SJSA1 (cell line): ENCODE measurements at places on chromosomes 7 and 10.

DNA sequence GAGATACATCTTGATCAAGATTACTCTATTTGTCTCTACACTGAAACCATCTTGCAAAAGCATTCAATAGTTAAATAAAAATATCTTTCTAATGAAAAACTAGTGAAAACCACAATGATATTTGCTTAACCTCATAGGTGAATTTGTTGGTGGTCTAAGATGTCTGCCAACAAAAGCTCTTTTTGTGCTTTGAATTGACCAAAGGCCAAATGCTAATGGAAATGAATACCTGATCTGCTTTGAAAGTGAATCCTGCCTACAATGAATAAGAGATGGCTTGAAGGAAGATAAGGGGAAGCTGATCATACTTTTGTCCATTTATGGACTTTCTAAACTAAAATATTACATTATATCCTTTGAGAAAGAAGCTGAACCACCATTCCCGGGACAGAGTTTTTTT is 228.9 kb upstream of the ETV1 start:
- DNase-seq: no peak

- no peak for DNase-seq
Observed at GRCh38 chr7:17239683-17240521, 58.5 kb upstream of the AHR start.

DNA sequence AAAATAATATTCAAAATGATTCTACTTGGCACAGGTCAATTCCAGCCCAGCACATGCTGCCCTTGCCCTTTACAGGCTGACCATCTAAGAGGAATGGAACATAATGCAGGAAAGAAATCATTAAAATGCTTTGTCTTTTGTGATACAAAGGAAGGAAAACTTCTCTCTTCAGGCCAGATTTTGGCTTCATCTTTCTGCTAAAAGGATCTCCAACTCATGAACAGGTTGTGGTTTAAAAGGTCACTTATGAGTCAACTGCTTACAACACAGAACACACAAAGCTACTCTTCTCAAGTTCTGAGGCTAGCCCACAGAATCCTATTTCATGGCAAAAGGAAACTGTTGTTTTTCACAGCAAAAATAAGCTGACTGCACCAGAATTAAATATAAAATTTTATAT is 197.1 kb downstream of the DOCK4 start:
- DNase-seq: no peak

GRCh38 chr10:55897490-55897921 is 463.6 kb downstream of the ZWINT start:
- no peak for DNase-seq

- DNase-seq: no peak
Observed at GRCh38 chr10:22554461-22555182, 159.8 kb downstream of the PIP4K2A start.

- DNase-seq: no peak
Observed at GRCh38 chr7:129110258-129110981, 34.1 kb upstream of the TSPAN33 start.

DNA sequence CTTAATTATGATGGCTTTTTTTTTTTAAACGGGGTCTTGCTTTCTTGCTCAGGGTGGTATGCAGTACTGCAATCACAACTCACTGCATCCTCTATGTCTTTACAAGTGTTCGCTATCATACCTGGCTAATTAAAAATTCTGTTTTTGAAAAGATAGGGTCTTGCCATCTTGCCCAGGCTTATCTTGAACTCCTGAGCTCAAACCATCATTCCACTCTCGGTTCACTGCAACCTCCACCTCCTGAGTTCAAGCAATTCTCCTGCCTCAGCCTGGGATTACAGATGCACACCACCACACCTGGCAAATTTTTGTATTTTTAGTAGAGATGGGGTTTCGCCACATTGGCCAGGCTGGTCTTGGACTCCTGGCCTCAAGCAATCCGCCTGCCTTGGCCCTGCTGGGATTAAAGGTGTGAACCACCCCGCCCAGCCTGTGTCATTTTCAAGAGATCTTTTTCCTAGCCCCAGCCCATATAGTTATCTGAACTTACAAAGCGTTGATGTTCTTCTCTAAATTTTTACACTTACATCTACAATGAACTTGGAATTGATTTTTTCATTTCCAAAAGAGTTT is 6.0 kb downstream of the HNRNPF start:
- DNase-seq: no peak

- DNase-seq: no peak
Observed at GRCh38 chr10:120076996-120077706, 184.6 kb downstream of the SEC23IP start.

DNA sequence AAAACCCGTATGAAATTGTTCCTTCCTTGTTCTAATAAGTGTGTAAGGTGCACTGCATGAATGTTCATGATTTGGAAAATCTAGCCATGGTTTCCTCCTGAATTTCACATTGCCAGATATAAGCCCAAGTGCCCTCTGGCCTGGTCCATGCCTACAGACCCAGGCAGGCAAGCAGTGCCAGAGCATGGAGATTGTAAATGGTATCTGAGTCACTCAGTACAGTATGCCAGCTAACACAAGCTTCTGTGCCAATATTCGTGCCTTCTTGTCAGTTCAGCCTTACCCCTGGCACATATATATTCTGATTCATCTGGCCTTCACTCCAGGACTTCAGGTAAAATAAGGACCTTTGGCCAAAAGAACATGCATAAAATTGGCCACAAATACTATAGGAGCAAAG is 38.4 kb upstream of the PDE1C start:
- DNase-seq: no peak

DNA sequence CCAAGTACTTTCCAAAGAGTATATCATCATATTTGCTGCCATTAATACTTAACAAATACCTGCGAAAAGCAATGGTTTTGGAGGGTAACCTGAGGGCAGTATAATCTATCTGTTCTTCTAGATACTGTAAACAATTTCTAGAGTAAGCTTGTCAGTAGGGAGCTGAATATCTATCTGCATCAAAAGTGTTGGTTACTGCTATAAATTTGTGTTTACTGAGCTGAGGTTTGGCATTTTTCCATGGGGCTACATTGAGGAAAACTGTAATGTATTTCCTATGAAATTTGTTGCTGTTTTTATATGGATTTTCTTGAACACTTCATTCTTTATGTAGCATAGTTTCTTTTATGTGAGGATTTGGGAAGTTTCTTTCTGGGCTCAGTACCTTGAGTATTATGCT is 913.4 kb downstream of the CNTNAP2 start:
- no peak for DNase-seq

- DNase-seq: no peak
Observed at GRCh38 chr10:96719850-96720421, 378 bp downstream of the PIK3AP1 start.

- peak; percentile 78 for DNase-seq
Observed at GRCh38 chr10:102642736-102643335, 1.4 kb upstream of the TRIM8 start.

DNA sequence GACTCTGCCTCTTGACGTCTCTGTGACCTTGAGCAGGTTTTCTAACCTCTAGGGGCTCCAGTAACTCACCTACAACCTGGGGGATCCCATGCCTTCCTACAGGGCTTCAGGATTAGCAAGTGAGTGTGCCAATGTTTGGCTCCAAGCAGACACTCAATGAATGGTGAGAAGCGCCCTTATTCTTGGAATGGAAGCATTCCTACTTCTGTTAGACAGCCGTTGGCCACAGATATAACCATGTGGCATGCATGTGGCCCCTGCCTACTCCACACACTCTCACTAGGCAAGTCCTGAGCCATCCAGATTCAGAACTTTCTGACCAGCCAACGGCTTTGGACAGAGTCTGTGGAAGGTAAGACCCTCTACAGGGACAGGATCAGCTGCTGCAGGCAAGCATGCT is 108.9 kb upstream of the LYZL2 start:
- DNase-seq: no peak

DNA sequence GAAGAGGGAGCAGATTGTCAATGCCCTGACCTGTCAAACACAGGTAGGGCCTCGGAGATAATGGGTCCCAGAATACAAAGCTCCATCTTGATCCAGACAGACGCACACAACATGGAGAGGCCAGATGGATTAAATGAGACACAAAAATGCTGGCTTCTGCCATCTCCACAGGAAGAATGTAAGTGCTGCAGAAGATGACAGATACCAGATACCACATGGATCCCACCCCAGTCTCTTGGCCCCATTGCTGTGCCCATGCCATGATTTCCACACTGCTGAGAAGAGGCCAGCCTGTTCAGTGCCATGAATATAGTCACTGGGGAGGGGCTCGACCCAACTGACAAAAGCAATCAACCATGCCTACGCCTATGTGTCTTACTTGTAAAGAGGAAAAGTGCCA is 487.9 kb downstream of the PARD3 start:
- DNase-seq: no peak

DNA sequence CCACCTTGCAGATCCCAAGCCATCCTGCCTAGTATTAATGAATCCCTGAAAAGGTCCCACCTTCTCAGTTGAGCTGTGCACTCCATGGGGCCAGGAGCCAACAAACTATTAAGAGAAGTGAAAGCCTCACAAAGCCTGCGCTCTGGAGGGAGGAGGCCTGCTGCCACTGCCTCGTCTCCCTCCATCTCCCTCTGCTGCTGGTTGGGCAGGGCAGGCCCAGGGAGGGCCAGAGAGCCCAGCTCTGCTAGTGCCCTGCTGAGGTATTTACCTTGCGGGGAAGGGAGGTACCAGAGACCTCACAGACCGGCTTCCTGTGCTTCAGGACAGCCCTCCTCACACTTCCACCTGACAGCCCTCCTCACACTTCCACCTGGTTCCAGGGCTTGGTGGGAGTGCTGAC is 171.5 kb downstream of the SH3PXD2A start:
- DNase-seq: no peak

DNA sequence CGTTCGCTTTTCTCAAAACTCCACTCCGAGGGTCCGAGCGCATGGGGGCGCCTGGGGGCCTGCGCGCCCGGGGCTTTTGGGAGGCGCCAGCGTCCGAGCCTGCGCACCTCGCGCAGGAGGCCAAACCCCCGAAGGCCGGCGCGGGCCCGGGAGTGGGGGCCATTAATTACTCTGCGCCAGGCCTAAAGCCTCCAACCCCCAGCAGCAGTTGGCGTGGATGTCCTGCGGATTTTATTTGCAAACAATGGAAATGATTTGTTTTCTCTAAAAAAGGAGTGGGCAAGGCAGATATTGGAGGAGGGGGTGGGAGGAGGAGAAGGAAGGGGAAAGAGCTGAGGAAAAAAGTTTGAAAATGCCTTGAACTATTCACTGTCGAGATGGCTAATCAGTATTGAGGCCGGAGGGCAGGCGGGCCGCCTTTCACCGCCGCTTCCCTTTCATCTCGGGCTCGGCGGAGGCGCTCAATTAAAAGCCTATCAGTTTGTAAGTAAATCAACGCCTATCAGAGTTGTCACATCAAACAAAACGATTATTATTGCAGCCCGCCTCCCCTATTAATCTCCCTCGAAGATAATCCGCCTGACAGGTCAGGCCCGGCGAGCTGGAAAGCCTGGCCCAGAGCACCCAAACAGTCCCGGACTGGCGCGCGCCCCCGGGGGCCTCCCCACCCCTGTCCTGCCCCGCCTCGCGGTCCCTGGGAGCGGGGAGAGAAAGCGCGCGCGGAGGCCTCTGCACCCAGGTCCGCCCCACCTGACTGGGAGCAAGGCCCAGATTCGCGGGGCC is 3.4 kb upstream of the ZNF503 start:
- no peak for DNase-seq

GRCh38 chr7:23679898-23680413 is at the start of gene FAM221A:
Gene FAM221A (plus strand): TSS chr7:23680199. CDS start chr7:23680219, 20 bp downstream.
- DNase-seq: peak; percentile 82

DNA sequence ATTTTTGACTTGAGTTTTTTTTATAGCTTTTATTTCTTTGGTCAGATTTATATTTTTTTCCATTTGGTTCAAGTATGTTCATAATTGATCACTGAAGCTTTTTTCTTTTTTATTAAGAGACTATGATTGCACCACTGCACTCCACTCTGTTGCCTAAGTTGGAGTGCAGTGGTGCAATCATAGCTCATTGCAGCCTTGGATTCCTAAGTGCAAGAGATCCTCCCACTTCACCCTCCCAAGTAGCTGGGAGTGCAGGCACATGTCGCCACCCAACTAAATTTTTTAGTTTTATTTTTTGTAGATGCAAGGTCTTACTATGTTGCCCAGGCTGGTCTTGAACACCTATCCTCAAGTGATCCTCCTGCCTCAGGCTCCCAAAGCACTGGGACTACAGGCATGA is 97.7 kb upstream of the KIF5B start:
- no peak for DNase-seq

DNA sequence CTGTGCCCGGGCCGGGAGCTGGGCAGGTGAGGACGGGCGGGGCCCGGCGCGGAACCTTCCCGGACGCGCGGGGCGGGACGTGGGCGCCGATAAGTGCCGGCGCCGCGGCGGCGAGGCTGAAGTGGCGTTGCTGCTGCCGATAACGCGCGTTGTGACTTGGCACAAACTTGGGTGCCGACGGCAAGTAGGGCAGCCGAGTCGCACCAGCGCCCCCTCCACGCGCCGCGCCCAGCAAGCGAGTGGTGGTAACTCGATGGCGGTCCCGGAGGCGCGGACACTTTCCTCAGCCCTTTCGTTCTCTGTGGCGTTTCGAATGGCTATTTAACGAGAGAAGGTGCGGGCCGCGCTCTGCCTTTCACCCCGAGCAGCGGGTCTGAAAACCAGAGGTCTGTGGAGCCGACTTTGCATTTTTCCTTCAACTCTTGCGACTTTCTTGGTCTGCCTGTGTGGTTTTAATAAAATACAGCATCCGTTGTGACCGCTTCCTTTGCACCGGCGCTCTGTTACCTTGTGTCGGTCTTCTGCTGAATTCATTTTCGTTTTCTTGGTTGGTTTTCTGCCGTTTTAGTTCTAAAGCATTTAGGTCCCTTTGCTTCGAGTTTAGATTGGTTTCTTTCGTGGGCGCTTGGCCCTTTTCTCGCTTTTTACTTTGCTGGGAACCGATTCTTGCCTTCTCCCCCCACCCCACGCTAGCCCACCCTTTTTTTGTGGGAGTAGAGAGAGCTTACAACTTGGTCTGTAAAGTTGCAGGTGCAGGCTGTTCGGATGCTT is 701 bp downstream of the STK17A start:
- peak; percentile 80 for DNase-seq

DNA sequence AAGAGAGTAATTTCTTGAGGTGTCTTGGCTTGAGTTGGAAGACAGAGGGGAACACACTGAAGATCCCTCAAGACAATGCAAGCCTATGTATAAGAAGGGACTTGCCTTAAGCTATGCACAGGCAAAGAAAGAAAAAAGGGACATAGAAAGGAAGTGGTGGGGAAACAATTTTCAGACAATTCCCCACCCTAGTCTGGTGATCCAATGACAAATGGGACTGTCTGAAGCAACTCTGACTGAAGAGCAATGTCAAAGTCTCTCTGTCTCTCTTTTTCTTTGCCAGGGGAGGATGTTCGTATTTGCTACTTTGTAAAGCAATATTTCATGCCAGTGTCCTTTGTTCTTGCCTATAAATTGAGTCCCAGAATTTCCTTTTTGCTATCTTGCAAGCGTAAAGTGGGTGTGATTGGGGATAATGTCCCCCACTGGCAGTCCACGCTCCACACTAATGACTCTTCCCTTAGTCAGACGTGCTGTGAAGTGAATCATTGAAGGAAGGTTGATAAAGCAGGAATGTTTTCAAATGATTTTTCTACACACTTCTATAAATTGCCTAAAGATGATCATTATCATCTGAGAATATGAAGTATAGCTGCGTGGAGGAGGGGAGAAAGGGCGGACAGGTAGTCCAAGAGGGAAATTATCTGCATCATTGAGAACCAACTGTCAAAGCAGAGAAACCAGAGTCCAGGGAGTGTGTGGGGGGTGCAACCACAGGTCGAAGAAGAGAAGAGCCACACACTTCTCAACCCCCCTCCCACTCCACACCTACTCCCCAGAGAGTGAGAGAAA is 243.8 kb upstream of the ETV1 start:
- no peak for DNase-seq
